Colonic mucosa (tissue), 4 donors: ENCODE measurements at places on chromosomes 2 and 18. TPM values are rescaled to one million over a fixed set of nuclear protein-coding genes. Genes with fewer than 3 reads are reported as not detected.

GRCh38 chr2:239917125-239917956, 107.8 kb downstream of the NDUFA10 start:
- peak; percentile 4 for DNase-seq

GRCh38 chr2:155223781-155224406, 525.4 kb downstream of the KCNJ3 start:
- DNase-seq, result no peak

DNA sequence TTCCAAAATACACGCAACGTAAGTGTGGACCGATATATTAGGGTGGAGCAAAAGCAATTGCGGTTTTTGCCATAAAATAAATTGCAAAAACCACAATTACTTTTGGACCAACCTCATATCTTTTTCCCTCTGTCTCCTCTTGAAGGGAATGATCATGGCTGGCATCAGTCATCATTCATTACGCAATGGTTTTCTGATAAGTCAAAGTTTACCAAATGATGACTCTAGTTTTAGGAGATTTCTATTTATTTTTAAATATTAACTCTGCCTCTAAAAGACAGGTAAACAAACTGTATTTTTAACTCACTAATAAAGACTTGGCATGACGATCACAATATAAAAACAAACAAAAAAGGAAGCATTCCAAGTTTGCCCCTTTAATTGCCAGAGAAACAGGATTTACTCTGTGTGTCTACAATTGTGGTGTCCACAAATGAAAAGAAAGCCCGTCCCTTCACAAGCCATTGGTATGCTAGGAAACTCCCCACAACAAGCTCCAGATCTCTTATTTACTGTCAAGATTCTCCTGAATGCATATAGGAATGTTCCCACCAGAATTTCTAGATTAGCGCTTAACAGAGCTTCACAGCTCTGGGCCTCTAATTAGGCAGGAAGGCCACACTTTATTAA, 61.3 kb downstream of the IRS1 start:
- no peak for DNase-seq

GRCh38 chr2:1849450-1849849, 105.1 kb upstream of the PXDN start:
- no peak for DNase-seq

- peak; percentile 81 for DNase-seq
These were observed 766 bp downstream of the MAP3K2 start for GRCh38 chr2:127386764-127387654.

DNA sequence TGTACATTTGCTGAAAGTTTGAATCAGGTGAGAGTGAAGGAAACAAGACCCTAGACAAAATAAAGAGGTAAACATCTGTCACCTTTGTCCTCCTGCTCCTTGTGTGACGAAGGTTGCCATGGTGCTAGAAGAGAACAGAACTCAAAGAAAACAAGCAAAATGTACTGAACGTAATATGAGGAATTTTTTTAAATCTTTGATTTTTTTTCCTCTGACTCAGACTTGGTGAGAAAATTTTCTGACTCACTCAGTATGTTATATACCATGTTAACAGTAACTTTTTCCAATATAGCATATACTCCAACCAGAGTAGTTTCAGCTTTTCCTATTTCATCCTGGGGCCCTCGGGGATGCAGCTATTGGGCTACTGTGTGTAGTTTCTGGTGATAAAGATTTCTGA, 2114.6 kb upstream of the PIK3C3 start:
- DNase-seq, result no peak

DNA sequence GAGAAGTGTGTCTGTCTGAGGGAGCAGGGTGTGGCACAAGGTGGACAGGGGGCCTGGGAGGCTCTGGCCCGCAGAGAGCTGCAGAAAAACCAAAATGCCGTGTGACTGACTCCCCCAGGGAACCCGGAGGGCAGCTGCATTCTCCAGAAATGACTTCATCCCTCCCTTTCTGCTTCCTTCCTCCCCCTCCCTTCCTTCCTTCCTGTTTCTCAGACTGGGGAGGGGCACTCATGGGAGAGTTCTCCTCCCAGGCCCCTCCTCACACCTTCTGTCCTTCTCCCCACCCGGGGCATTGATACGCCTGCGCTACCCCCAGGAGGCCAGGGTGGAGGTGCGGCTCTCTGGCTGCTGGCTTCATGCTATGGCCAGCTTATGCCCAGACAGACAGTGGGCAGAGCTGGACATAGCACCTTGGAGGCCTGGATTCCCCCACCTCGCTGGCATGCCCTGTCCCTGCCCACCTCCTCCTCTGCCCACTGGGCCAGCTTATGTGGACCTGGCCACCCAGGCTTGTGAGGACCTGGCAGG, 8.2 kb upstream of the GPR17 start:
- no peak for DNase-seq

DNA sequence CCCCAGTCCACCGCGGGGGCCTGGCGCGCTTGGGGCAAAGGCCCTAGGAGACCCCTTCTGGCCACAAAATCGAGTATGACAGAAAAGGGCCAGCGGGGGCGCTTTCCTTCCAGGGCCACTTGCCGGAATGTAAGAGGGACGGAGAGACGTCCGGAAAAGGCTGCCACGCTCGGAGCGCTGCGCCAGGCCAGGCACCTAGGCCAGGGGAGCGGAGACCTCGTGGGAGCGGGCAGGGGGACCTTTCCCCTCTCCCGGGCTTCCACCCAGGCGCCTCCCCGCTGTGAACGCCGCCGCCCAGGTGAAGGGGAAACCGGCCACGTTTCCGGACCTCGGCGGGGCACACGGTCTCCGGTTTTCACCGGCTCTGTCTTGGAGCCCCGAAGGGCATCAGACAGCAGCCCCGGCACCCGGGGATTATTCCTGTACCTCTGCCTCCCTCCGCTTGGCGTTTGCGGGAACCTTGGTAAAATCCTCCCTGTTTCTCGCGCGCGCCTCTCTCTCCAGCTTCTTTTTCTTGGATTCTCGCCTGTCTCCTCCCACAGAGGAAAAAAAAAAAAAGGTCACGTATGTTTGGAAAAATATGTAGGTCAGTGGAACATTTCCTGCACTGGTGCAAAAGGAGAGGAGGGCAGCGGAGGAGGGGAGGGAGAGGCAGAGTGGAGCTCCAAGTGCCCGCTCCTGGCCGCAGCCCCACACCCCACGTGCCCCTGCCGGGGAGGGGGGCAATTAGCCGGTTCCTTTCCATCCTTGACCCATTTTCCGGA, 1.2 kb upstream of the NPAS2 start:
- peak; percentile 71 for DNase-seq

DNA sequence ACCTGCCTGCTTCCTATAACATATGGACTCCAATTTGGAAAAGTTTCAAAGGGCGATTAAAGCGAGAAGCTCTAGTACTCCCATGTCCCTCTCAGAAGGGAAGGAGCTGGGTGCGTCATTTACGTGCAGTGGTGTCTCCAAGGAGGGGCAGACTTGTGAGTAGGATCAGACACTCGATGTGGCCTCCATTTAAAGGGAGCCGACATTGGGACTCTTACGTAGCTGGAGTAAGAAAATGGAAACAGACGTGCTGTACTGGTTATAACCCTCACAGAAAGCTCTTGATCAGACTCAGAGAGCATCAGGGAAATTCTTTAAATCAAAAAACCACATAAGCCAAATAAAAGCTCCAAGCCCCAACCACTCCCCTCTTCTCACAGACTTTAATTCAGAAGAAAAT, 198.5 kb downstream of the KLHL29 start:
- no peak for DNase-seq

DNA sequence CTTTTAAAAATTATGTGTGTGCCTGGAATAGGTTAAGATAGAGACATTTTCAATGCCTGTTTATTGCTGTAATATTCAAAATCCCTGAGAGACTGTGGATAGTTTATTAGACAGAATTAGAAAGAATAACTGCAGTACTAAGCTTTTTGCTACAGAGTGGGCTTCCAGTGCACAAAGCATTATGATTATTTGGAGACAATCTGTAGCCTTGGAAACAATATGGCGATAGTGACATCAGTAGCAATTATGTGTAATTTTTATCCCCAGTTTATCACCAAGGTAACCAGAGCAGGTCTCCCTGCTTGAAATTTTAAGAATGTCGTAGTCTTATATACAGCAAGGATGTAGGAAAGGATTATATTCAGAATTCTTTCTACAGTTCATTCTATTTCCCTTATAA, 100.0 kb downstream of the MYO3B start:
- no peak for DNase-seq

The ZAP70 gene
- 2.2 TPM for total RNA-seq

The RIT2 gene
- total RNA-seq, result not detected

The HES6 gene
- total RNA-seq, result 55.6 TPM

The ADCY3 gene
- 25.2 TPM for total RNA-seq
